HT-29 (cell line): ENCODE measurements at places on chromosomes 11 and 22. TPM values are rescaled to one million over a fixed set of nuclear protein-coding genes. Genes with fewer than 3 reads are reported as not detected.
A peak's percentile ranks its signal among the peaks of the same experiment; 100 is the strongest.

Gene MYO7A
- 1.9 and 2.3 TPM in 2 replicates for total RNA-seq

Gene ENTHD1
- not detected in 2 replicates for total RNA-seq

DNA sequence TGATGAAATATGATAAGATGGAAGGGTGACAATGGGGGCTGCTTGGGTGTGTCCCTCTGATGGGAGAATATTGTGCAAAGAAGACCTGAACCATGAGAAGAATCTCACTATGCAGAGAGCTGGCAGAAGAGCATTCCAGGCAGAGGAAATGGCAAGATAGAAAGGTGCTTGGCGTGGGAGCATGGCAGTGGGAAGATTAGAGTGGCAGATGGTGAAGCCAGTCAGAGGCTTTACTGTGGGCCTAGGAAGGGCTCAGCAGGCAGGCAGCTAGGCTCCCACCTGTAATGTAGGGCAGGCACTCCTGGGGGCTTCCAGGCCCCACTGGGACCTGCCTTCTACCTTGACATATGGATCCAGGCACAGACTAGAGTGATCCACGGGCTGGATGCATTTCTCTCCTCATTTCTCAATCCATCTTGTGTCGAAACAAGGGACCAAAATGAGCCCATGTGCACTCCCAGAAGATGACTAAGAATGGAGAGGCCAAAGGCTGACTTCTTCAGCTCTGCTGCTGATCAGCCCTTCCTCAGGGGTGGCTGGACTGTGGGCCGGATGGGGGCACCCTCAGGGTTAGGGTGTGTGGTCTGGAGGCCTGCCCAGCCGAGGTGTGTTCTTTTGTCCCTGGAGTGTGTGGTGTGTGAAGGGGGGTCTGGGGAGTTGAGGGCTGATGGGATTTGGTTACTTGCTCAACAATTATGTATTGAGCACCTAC, 88.3 kb downstream of the TSPAN18 start:
- no peak for DNase-seq

DNA sequence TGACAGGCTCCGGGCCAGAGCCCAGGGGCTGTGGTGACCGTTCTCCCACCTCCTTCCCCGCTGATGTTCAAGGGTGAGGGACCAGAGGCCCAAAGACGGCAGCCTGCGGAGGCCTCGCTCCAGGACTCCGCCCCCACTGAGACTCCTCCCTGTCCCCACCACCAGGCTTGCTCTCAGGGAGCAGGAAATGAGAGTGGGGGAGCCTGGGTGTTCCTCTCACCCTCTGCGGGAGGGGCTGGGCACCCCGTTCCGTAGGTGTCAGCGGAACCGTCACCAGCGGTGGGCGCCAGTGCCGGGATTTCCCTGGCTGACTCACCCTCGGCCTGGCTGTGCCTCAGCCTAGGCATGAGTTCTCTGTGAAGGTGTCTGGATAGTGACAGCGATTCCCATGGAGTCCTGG, 15.7 kb downstream of the DAGLA start:
- peak; percentile 85 for DNase-seq

GRCh38 chr11:108324587-108324986, 101.7 kb downstream of the ATM start:
- no peak for DNase-seq

GRCh38 chr11:12716816-12717215, 42.6 kb downstream of the TEAD1 start:
- no peak for DNase-seq

DNA sequence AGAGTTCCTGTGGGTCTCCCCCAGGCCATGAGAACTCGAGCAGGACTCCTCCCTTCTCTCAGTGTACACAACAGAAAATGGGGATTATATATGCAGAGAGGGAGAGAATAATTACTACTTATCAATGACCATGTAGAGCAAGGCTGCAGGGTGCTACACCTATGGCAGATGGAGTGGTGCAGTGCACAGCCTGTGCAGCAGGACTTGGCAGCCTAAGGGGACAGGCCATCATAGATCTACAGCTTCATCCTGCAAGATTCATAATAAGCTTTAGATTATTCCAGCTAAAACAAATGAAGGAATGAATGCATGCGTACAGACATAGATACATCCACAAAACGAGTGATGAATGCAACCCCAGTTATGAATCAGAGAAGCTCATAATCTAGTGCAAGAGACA, 8.4 kb upstream of the TP53I11 start:
- DNase-seq = no peak

GRCh38 chr11:132228746-132229325, 858.4 kb downstream of the NTM start:
- DNase-seq = no peak

- no peak for DNase-seq
Measured at GRCh38 chr11:11280826-11281225, 72.2 kb downstream of the CSNK2A3 start.

GRCh38 chr11:131203040-131203439, 167.4 kb upstream of the NTM start:
- DNase-seq = no peak

GRCh38 chr11:86782742-86783141, 17.6 kb upstream of the PRSS23 start:
- no peak for DNase-seq
